Lower lobe of right lung (tissue), 2 donors: ENCODE measurements at places on chromosomes 5 and 9.

DNA sequence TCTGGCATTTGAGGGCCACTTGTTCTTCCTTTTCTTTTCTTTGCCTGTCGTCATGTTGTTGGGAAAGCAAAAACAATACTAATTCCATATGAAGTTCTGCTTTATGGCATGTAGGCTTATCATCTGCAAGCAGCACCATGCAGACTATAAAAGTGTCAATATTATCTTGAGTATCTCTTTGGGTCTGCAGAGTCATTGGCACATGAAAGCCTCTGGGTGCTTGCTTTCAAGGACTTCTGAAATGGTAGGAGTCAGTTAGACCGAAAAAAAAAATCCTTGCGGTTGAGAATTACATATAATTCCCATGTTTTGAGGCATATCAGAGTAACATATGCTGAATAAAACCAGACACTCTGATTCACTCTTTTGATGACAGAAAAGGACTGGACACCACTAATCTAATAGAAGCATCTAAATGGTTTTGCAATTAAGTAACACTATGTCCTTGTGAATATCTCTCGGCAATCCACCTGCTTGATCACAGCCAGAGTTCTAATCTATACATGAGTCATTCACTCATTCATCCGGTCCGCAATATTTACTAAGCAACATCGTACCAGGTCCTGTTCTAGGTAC lies 44.4 kb downstream of the GNAQ start:
- no peak for DNase-seq

DNA sequence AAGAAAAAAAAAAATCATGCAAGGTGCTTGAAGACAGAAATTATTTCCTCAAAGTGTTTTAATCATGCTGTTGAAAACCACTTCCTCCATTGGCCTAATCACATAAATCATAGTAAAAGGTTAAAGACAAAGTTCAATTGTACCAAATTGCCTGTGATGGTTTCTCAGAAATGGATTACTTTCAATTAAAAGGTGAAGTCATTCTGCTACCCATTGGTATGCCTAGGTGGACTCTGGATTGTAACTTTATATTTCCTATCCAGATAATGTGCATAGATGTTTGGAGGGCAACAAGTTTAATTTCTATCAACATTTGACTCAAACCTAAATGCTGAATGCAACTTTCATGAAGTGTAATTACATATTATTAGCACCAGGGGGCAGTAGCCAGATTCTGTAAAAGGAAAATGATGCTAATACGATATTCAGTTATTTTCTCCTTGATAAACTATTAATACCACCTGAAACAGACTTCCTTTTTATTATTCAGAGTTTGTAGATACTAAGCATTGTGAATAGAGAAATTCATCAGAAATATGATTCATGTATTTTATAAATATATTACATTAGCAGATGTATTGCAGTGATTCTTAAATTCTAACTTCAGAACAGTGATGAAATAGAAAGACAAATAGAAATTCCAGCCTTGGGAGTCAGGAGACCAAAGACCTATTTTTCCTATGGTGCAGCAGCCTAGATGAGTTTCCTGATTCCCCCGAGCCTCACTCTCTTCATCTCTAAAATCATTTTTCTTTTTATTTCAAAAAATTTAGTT lies 148.2 kb downstream of the CAAP1 start:
- no peak for DNase-seq

GRCh38 chr5:38800515-38800914 lies 45.3 kb upstream of the OSMR start:
- no peak for DNase-seq

- no peak for DNase-seq
Measured at GRCh38 chr9:27065288-27065687, 43.7 kb upstream of the TEK start.

GRCh38 chr5:72085319-72085718 lies 22.0 kb upstream of the MAP1B start:
- DNase-seq: no peak

DNA sequence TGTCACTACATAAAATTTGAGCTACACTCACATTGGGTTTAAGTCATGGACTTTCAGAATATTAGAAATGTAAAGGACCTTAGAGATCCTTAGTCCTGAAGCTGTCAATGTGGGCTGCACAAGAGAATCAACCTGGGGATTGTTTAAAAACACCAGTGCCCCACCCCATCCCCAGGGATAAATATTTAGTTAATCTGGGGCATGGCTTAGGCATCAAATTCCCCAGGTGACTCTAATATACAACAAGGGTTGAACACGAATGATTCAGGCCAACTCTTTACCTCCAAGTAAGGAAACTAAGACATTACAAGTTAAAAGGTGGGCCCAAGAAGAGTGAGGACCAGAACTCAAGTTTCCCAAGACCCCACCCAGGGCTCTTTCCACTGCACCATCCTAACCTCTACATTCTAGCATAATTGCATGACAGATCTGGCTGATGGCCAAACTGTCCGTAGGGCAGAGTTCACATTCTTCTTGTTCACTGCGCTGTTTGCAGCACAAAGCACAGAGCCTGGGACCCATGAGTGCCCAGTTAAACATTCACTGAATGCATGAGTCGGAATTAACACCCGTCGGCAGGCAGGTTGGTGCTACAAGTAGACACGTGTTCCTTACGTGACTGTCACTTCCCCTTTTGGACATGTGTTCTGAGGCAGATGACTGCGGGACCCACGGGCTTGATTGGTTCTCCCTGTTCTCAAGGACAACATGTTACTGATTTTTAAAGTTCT lies 25.2 kb downstream of the CYFIP2 start:
- DNase-seq: no peak

DNA sequence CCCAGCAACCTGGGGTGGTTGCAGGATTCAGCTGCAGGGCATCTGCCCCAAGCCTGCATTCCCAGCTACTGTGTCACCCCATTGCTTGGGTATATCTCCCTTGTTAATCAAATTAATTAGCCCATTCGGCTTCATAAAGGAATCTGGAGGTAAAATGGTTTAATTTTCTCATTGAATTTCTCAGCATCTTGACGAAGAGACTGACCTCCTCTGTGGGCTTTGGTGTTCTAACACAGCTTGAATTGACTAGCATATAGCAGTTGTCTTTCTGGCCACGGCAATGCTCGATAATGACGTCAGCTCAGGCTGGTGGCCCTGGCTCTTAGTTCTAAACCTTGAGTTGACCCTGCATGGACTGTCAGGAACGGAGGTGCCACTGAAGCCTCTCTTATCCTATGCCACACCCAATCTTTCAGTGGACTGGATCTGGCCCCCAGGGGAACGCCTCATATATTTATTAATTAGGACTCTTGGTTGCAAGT lies 72.4 kb downstream of the MSX2 start:
- DNase-seq: no peak

DNA sequence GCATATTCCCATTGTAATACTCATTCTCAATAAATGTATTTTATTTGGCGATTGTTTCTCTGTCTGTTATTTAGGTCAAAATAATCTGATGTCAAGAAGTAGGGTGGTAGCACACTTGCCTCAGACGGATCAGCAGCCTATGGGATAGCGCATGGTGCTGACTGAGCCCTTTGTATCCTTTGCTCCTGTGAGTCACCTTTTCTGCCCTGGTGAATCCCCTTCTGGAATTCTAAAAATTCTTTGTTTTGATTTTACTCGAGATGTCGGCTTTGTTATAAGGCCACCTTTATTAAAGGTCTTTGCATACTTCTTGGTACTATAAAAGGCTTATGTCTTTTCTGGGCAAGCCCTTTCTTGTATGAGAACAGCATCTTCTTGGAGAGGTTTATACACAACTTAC lies 1187.8 kb downstream of the CDH9 start:
- no peak for DNase-seq

DNA sequence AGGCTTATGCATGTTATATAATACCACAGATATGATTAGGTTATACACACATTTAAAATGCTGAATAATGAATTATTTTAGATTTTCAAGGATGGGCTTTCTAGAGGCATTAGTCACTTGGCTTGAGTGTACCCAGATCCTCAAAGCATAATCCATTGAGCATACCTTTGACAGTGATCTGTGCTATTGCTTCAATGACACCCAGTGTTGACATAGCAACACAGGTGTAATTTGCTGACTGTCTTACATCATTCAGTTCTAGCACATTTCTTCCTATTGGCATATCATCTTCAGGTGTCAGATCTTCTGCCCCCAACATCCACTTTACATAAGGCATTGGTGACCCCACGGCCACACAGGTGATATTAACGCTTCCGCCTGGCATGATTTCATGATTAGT lies 721.5 kb upstream of the DMAC1 start:
- no peak for DNase-seq
